ENCODE measurements at places on chromosomes 3 and 15.

DNA sequence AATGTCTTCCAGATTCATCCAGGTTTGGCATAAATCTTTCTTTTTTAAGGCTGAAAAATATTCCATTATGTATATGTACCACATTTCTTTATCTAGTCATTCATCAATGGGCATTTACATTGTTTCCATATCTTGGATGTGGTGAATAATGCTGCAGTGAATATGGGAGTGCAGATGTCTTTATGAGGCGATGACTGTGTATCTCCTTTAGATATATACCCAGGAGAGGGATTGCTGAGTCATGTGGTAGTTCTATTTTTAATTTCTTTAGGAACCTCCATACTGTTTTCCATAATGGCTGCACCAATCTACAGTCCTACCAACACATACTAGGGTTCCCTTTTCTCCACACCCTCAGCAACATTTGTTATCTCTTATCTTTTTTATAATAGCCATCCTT, 96.3 kb downstream of the LRRC28 start:
- no peak for DNase-seq

DNA sequence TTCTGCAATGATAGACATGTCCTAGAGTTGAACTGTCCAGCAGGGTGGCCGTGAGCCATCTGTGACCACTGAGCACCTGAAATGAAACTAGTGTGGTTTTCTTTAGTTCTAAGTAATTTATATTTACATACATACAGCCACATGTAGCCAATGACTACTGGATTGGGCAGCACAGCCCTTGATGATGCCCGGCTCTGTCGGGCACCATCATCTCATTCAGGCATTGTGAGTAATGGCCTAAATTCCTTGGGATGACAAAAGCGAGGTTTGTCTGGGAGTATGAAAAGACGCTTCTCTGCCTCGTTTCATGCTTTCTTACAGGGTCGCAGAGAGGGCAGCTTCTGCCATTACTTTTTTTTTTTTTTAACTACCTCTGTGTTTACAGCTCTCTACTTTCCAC, 251.9 kb upstream of the HES1 start:
- no peak for DNase-seq

DNA sequence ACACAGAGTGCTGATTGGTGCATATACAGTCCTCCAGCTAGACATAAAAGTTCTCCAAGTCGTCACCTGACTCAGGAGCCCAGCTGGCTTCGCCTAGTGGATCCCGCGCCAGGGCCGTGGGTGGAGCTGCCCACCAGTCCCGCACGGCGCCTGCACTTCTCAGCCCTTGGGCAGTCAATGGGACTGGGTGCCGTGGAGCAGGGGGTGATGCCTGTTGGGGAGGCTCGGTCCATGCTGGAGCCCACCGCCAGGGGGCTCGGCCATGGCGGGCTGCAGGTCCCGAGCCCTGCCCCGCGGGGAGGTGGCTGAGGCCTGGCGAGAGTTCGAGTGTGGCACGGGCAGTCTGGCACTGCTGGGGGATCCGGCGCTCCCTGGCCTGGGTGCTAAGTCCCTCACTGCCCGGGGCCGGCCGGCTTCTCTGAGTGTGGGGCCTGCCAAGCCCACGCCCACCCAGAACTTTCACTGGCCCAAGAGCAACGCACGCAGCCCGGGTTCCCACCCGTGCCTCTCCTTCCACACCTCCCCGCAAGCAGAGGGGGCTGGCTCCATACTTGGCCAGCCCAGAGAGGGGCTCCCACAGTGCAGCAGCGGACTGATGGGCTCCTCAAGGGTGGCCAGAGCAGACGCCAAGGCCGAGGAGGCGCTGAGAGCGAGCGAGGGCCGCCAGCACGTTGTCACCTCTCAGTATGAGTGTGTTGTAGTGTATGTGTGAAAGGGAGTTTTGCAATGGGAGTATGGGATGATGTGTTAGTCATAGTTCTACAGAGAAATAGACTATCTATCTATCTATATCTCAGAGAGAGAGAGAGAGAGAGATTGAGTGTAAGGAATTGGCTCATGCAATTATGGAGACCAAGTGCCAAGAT, 69.0 kb downstream of the UBE2E2 start:
- DNase-seq = no peak

DNA sequence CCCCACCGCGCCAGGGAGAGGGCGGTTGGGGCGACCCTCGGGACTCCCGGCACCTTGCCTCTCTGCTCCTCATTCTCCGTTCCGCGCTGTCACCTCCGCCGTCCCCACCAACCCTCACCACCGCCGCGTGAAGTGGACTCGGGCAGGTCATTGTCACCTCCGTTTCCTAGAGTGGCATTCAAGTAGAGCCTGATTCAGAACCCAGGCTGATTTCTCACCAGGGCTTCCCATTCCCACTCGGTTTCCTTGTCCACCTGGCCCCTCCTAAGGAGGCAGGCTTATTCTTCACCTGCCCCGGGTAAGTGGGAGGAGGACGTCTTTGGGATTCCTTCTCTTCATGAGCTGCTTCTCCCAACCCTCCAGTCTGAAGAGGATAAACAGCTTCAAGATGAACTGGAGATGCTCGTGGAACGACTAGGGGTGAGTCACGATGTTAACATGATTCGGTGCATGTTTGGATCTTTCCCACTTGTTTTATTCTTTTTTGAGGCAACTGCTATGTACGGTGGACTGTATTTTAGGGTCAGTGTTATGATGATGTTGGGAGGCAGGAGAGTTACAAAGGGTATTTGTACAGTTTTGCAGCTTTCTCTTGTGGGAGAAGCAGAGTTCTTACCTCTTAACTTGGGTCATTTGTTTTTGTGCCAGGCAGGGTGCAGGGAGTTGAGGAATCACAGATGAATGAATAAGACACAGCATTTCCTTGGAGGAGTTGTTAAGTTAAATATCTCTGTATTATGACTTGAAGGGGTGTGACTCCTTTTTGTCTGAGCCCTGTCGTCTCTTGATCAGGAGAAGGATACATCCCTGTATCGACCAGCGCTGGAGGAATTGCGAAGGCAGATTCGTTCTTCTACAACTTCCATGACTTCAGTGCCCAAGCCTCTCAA, 692 bp downstream of the PSMD2 start:
- DNase-seq = no peak

GRCh38 chr3:182045736-182046135, 334.0 kb downstream of the SOX2 start:
- DNase-seq = no peak

GRCh38 chr3:54433846-54434245, 311.5 kb downstream of the CACNA2D3 start:
- DNase-seq = no peak

DNA sequence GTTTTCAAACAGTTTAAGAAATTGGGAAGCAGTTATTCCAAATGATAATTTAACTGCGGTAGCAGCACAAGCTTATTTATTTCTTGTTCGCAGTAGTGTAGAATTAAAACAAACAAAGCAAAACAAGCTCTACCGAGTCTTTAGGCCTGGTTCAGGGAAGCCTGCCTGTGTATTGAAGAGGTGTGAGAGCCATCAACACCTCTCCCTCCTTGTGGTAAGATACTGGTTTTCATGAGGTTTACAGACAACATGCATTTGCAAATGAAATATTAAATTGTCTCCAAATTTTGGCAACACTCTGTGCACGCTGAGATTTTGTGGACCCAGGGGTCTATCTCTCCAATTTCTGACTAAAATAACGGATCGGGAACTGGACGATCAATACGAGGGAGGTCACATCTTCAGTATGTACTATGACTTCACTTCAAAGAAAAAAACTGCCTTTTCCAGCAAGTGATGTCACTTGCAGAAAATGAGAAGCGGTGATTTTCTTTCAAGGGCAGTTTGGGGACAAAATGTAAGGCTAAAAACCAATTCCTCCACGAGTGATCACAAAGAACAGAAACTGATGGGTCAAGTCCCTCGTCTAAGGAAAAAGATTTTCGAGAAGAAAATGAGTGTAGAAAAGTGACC, 721 bp downstream of the ATR start:
- DNase-seq = no peak

- DNase-seq = no peak
Measured at GRCh38 chr3:15038306-15038705, 26.8 kb downstream of the MRPS25 start.
